ENCODE measurements at places on chromosomes 16 and 17.
A peak's percentile ranks its signal among the peaks of the same experiment; 100 is the strongest.

GRCh38 chr16:11356573-11357331 is 11.5 kb downstream of the RMI2 start:
- DNase-seq: peak; percentile 78

DNA sequence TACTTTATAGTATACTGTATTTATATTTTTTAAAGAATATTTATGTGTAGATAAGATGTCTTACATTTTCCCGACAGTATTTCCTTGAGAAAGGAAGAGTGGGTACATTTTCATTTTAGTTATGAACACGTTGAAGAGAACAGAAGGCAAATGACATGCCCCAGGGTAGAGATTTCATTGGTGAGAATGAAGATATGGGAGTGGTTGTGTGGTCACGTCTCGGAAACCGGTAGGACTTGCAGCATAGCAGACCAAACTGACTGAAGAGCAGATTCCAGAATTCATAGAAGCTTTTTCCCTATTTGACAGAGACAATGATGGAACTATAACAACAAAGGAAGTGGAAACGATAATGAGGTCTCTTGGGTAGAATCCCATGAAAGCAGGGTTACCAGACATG is 71.7 kb downstream of the KCNJ2 start:
- DNase-seq: no peak

- DNase-seq: no peak
These were observed 27.4 kb upstream of the CDH3 start for GRCh38 chr16:68617734-68618133.

- DNase-seq: no peak
These were observed 30.0 kb downstream of the SIAH1 start for GRCh38 chr16:48354877-48355855.

DNA sequence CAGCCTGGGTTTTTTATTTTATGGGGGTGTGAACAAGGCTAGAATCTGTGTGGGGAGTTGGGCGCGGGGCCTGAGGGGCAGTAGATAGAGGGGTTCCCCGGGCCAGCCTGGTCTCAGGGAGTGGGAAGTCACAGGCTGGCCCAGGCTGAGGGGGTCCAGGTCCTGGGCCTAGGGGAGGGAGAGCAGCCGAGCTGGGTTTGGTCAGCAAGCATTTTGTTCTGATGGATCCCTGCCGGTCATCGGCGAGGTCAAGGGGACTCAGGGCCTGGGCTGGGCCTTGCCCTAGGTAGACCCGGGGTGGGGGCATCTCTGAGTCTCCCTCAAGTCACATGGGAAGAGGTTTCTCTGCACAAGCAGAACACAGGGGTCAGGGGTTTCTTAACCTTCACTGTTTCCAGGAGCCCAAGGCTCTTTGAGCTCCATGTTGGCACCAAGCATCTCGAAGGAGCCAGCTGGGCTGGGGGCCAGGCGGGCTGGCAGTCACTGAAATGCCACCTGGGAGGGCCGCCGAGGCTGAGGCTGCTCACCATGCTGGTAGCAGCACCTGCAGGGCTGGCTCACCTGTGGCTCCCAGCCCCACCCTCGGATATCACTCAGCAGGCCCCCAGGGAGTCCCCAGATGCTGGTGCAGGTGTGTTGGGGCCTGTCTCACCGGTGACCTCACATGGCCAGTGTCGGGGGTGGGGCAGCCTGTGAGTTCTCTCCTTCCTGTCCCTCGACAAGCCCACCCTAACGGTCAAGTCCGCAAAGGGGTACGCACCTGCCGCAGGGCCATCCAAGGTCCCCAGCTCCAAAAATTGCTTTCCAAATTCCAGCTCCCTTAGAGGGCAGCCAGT is 41.0 kb downstream of the SLC7A5 start:
- DNase-seq: no peak

DNA sequence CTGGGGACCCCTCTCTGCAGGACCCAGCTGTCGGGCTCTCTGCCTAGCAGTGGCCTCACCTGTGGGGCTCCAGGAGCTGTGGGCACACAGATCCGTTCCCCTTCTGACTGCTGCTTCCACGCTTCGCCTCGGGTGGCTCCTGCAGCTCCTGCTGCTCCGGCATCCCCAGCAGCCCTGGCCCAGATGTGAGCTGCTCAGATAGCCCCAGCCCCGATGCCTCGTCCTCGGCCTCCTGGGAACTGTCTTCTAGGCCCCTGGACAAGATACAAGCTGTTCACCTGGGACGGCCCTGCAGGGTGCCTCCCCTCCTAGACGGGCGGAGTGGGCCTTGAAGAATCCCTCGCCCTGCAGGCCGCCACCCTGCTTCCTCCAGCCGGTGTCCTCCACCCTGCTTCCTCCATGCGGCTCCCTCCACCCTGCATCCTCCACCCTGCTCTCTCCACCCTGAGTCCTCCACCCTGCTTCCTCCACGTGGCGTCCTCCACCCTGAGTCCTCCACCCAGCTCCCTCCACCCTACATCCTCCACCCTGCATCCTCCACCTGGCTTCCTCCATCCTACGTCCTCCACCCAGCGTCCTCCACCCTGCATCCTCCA is 11.0 kb downstream of the EMC6 start:
- DNase-seq: no peak

GRCh38 chr17:57707892-57708291 is 37.2 kb downstream of the CCDC182 start:
- no peak for DNase-seq

GRCh38 chr17:20257008-20257407 is 210.3 kb downstream of the LGALS9B start:
- no peak for DNase-seq

DNA sequence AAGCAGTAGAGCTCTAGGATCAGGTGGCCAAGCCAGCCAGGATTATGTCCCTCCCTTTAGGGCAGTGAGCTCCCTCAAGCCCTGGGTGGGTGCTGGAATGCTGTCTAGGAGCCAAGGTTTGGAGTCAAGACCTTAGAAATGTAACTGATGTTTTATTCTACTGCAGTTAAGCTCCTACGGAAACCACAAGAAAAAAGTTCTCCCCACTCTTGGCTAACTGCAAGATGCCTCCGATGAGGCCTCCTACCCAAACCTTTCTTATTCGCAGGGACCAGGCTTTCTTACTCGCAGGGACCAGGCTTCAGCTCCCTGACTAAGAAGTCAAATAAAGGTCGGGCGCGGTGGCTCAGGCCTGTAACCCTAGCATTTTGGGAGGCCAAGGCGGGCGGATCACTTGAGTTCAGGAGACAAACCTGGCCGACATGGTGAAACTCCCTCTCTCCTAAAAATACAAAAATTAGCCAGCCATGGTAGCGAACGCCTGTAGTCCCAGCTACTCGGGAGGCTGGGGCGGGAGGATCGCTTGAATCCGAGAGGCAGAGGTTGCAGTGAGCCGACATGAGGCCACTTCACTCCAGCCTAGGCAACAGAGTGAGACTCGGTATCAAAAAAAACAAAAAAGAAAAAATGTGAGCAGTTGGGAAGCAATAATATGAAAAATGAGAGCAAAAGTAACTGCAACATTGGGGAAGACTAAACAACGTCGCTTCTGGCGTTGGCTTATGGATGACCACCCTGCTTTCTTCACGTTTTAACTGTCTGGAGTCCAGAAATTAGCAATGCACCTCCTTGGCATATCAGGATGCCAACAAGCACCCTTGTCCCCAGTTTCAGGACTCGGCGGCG is 31.7 kb upstream of the ARL4D start:
- DNase-seq: peak; percentile 51

GRCh38 chr16:84919269-84919668 is 92.1 kb downstream of the ZDHHC7 start:
- DNase-seq: no peak

GRCh38 chr17:34596920-34597319 is 17.5 kb downstream of the TMEM132E start:
- DNase-seq: no peak

GRCh38 chr17:13428611-13429042 is 173.1 kb downstream of the HS3ST3A1 start:
- no peak for DNase-seq

DNA sequence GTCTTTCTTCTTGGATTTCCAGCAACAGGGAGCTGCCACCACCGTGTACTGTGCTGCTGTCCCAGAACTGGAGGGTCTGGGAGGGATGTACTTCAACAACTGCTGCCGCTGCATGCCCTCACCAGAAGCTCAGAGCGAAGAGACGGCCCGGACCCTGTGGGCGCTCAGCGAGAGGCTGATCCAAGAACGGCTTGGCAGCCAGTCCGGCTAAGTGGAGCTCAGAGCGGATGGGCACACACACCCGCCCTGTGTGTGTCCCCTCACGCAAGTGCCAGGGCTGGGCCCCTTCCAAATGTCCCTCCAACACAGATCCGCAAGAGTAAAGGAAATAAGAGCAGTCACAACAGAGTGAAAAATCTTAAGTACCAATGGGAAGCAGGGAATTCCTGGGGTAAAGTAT is 389.0 kb downstream of the MAF start:
- DNase-seq: no peak

DNA sequence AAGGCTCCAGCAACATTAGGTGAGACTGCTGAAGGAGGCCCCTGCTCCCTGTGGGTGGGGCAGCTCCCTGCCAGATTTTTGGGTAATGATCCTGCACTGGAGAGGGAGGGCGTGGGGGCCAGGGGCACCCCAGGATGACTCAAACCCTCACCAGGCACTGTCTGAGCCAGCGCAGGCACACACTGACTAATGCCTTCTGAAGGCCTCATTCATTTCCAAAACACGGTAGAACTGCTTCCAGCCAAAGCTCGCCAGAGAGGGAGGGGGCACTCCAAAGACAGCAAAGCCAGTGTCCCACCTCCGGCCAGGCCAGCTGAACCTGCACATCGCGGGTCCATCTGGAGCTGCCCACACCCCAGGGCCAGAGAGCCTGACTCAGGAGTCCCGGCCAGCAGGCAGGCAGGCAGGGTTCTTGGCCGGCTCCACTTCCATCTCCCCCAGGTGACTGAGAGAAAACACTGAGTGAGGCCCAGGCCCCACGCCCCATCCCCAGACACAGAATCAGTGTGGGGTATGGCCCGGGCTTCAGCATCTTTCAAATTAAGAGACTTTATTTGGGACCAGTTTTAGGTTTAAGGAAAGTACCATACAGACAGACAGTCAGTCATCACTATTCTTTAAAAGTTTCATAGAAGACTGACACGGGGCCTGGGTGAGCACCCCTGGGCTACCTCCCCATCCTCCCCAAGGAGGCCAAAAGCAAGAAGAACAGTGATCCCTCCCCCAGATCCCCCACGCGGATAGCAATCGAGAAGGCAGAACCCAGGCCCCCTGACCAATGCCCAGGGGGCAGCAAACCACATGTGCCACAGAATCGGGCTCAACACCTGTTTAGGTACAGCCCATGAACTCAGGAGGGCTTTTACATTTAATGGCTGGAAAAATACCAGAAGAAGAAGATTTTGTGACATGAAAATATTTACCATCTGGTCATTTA is 2.3 kb downstream of the PIEZO1 start:
- DNase-seq: peak; percentile 88

DNA sequence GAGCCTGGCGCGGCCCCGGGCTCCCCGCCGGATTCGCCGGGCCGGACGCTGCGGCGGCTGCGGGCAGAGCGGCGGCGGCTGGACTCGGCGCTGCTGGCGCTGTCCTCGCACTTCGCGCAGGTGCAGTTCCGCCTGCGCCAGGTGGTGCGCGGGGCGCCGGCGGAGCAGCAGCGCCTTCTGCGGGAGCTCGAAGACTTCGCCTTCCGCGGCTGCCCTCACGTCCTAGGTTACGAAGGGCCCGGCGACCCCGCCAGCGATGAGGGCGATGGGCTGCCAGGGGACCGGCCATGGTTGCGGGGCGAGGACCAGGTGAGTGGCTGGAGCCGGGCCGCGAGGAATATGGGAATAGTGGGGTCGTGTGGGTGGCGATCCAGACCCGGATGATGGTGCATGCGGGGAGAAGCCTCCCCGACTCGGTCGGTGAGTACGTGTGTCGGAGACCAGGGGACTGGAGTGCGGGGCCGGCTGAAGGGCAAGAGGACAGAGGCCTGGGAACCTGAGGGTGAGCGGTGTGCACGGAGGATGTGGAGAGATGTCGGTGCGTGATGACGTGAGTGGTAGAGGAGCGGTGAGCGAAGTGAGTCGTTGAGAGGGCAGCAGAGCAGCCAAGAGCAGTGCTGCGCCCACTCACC is 517 bp downstream of the RUNDC1 start:
- peak; percentile 82 for DNase-seq

DNA sequence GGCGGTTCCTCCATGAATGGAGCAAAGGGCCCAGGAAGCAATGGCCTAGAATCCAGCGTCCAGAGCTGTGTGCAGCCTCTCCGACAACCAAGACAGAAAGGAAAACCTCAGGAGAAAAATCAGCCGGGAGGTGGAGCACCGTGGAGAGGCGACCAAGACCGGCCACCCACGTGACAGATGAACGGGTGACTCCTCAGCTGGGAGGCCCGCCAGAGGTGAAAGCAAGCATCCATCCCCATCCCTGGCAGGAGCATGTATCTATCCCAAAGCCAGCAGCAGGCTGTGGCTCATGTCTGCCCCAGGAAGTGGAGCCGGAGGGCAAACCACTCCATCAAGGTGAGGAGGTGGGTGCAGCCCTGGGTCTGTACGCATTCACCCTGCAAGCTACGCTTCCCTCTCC is 52.1 kb downstream of the FOXL1 start:
- no peak for DNase-seq

- no peak for DNase-seq
These were observed 26.9 kb upstream of the LITAF start for GRCh38 chr16:11613381-11614303.

- peak; percentile 64 for DNase-seq
These were observed 354 bp upstream of the ESRP2 start for GRCh38 chr16:68236137-68236825.

GRCh38 chr16:56294579-56294978 is 103.3 kb downstream of the GNAO1 start:
- no peak for DNase-seq

GRCh38 chr17:81483862-81484194 is 28.8 kb downstream of the ACTG1 start:
- no peak for DNase-seq

DNA sequence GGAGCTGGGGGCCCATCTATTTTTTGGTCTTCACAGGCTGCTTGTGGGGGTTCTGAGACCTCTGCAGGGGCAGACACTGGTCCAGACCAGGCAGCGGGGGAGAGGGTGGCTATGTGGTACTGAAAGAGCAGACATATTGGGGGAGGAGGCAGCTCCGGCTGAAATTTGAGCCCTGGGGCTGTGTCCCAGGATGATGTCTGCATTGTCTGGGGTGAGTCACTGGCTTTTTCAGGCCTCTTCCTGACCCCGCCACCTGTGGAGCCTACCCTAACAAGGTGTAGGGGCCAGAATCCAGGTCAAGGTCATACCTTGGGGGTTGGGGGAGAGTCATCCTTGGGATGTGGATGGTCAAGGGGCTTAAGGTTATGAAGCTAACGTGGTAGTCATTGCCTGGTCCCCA is 2.4 kb downstream of the CORO6 start:
- DNase-seq: no peak

DNA sequence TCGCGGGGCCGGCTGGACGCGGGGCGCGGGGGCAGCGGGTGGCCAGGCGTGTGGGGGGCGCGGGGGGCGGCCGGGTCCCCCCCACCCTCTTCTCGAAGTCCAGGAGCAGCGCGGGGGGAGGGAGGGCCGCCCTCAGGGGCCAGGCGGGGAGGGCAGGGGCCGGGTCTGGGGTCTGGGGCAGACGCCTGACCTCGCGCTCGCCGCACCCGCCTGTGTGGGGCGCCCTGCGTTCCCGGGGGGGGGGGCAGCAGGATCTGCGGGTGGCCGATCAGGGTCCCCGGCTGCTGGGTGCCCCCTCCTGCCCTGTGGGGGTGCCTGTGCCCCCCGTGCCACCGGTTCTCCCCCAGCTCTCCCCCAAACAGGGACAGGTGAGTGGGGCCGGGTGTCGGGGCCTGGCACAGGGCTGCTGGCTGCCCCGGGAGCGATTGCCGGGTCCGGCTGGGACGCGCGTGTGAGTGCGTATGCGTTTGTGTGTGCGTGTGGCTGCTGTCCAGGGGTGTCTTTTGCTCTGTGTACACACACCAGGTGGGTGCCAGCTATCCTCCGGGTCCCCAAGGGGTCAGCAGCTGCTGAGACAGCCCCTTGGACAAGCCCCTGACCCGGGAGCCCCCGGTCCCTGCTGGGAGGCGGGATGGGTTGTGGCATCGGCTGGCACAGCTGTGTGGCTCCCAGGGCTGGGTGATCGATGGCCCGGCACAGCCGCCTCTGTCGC is 663 bp downstream of the PRR35 start:
- DNase-seq: no peak

All from activated T-cell treated with anti-CD3 and anti-CD28 coated beads, Interleukin-2, amount 50 U/mL, for 48 hours (primary cell).